ENCODE measurements at places on chromosomes 4 and X. TPM values are rescaled to one million over a fixed set of nuclear protein-coding genes. Genes with fewer than 3 reads are reported as not detected.
A peak's percentile ranks its signal among the peaks of the same experiment; 100 is the strongest.

Gene AMBN
- total RNA-seq, result not detected

Gene CDKL2
- total RNA-seq, result 0.18 TPM

Gene RBM41
- 11.9 TPM for total RNA-seq

Gene CXXC4
- total RNA-seq, result under 0.01 TPM

Gene SFRP2
- not detected for total RNA-seq

Gene USP17L10
- not detected for total RNA-seq

Gene EDA2R
- 23.8 TPM for total RNA-seq

Gene ZFP92
- total RNA-seq, result under 0.01 TPM

- no peak overlapping the region for H3K4me3 ChIP-seq
- H3K36me3 ChIP-seq, result no peaks in the 10 kb centered on the region
- no peak overlapping the region for H3K27ac ChIP-seq
- DNase-seq, result no peak
- H3K27me3 ChIP-seq, result no peaks in the 10 kb centered on the region
These were observed 17.8 kb downstream of the MFAP3L start for GRCh38 chr4:170008371-170008770.

DNA sequence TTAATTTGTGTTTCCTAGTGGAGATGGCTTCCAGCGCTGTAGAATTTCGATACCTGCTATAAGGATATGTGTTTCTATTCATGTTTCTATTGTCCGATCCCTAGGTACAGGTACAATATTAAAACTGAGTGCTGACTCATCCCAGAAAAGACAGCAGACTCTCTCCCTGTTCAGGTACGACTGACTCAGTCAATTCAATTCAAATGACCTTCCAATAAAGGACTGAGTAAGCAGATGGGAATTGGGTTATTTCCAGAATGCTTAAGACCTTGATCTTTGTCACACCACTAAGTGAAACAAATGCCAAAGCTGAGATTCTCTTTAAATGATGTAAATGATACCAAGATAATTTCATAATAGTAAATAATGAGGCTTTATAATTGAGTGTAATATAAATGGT lies 1596.9 kb downstream of the RPA4 start:
- DNase-seq, result no peak
- no peaks in the 10 kb centered on the region for H3K27me3 ChIP-seq
- no peaks in the 10 kb centered on the region for H3K4me1 ChIP-seq
- no peaks in the 10 kb centered on the region for H3K36me3 ChIP-seq

- H3K36me3 ChIP-seq, result no peaks in the 10 kb centered on the region
- no peak overlapping the region for H3K4me3 ChIP-seq
- no peaks in the 10 kb centered on the region for H3K27me3 ChIP-seq
- no peak for DNase-seq
These were observed 38.8 kb downstream of the FRG1 start for GRCh38 chr4:189979196-189980047.

GRCh38 chr4:41880840-41881831 lies 54.1 kb upstream of the TMEM33 start:
- no peaks in the 10 kb centered on the region for H3K36me3 ChIP-seq
- H3K27me3 ChIP-seq, result peaks cover 84% of the 10 kb centered on the region
- no peaks in the 10 kb centered on the region for H3K4me1 ChIP-seq
- no peak overlapping the region for H3K4me3 ChIP-seq

DNA sequence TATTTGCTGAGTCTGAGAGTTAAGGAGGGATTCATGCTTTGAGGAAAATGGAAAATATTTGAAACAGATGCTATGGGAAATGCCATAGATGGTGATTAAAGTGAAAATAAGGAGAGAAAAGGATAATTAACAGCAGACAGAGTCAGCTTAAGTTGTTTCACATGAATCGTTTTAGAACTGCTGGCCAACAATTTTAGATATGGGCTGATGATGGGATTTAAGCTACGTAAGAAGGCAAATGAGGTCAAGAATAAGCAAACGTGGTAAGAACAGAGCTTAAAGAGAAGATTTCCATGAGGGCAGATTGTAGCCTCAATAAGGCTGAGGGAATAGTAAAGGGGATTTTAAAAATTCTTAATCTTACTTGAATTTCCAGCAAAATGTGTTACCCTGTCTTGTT lies 77.9 kb downstream of the MFAP3L start:
- no peaks in the 10 kb centered on the region for H3K27me3 ChIP-seq
- DNase-seq, result no peak
- no peaks in the 10 kb centered on the region for H3K36me3 ChIP-seq
- no peaks in the 10 kb centered on the region for H3K4me1 ChIP-seq

GRCh38 chr4:83947830-83948193 lies 411.9 kb downstream of the GPAT3 start:
- H3K4me3 ChIP-seq, result no peak overlapping the region
- no peak overlapping the region for H3K27ac ChIP-seq
- DNase-seq, result peak; percentile 1
- H3K27me3 ChIP-seq, result no peaks in the 10 kb centered on the region

DNA sequence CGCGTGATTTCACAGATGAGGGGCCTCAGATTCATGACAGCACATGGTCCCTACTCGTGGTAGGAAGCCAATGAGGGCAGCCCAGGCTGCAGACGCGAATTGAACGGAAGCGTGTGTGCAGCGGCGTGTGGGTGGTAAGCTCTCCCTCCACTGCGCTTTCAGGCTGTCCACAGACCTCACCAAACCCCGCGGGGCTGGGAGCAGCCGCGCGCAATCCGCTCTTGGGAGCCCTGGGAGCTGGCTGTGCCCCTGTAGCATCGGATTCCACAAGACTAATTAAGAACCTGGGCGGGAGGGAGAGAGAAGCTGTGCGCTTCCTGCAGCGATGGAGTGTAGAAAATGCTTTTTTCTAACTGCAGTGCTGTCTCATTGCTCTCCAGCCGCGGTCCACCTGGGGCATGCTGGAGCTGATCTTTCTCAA lies 134.9 kb downstream of the STOX2 start:
- H3K27me3 ChIP-seq, result no peaks in the 10 kb centered on the region
- DNase-seq, result no peak
- no peak overlapping the region for H3K4me3 ChIP-seq
- H3K4me1 ChIP-seq, result peaks cover 3% of the 10 kb centered on the region
- H3K36me3 ChIP-seq, result no peaks in the 10 kb centered on the region
- H3K27ac ChIP-seq, result peak overlapping the region; percentile 91

- peak; percentile 74 for DNase-seq
- peak overlapping the region; percentile 34 for H3K27ac ChIP-seq
- H3K36me3 ChIP-seq, result no peaks in the 10 kb centered on the region
- H3K4me1 ChIP-seq, result peaks cover 4% of the 10 kb centered on the region
These were observed 24.8 kb downstream of the SPRY1 start for GRCh38 chr4:123421227-123421936.

DNA sequence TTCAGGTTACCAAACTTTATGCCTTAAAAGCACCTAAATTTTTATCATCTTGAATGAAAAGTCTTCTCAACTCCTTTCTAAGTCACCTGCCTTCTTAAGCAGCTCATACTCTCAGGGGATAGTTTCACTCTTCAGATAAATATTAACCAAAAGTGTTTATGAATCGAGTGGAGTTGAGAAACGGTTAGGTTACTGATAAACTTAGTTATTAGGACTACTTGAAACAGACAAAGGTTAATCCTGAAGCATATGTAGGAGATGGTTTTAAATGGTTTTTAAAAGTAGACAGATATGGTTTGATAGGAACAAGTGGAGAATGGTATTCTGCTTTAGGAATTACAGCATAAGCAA lies 32.8 kb downstream of the CLDN22 start:
- no peak overlapping the region for H3K4me3 ChIP-seq
- H3K36me3 ChIP-seq, result peaks cover 47% of the 10 kb centered on the region
- no peaks in the 10 kb centered on the region for H3K27me3 ChIP-seq
- peaks cover 13% of the 10 kb centered on the region for H3K4me1 ChIP-seq

- H3K27ac ChIP-seq, result no peak overlapping the region
- H3K4me1 ChIP-seq, result no peaks in the 10 kb centered on the region
- no peaks in the 10 kb centered on the region for H3K36me3 ChIP-seq
- peak; percentile 1 for DNase-seq
These were observed 1920.6 kb downstream of the ARAP2 start for GRCh38 chr4:34323549-34324320.

- no peaks in the 10 kb centered on the region for H3K27me3 ChIP-seq
- no peak overlapping the region for H3K4me3 ChIP-seq
- peak; percentile 27 for DNase-seq
These were observed 26.5 kb downstream of the ADH5 start for GRCh38 chr4:99062120-99062519.

DNA sequence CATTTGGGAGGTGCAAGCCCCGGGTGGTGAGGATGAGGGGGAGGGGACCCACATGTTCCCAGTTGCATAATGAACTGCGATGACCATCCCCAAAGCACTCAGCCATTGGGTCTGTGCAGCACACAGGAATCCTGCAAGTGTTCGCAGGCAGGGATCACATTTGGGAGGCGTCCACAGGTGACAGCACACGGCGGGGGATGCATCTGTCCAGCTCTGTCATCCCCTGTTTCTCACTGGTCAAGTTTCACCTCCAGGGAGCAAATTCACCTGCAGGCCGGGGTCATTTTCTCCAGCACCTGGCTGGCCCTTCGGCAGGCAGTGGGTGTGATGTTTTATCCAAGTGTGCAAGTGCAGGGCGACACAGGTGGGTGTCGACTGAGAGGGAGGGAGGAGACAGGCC lies 33.3 kb upstream of the SORCS2 start:
- no peak overlapping the region for H3K27ac ChIP-seq
- no peak for DNase-seq
- no peaks in the 10 kb centered on the region for H3K36me3 ChIP-seq
- peaks cover 33% of the 10 kb centered on the region for H3K27me3 ChIP-seq
- no peaks in the 10 kb centered on the region for H3K4me1 ChIP-seq
